ENCODE measurements at places on chromosomes 11 and 22.

DNA sequence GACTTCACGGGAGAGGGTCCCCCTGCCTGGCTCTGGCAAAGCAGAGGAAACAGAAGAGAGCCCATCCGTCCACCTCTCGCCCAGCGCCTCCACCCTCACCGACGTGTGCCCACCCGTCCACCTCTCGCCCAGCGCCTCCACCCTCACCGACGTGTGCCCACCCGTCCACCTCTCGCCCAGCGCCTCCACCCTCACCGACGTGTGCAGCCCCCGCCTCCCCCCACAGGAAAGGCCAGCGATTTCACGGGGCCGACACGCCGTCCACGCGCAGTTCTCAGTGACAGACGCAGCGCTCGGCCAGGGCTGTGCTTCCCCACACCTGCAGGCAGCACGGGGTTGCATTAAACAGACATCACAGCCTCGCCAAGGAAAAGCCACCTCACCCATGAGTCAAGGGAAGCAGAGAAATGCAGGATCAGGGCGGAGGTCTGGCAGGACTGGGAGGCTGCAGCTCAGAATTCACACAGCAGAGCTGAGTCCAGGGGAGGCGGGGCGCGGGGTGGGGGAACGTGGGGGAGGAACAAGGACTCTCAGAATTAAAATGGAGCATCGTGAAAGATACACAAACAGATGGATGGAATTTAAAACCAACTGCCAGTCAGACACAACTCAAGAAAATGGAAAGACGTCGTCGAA is 377.7 kb downstream of the BRD1 start:
- DNase-seq, result no peak

- DNase-seq, result no peak
Measured at GRCh38 chr11:125319649-125320048, 155.1 kb downstream of the PKNOX2 start.

GRCh38 chr11:66883016-66883965 is 26.4 kb downstream of the LRFN4 start:
- DNase-seq, result peak; percentile 73

DNA sequence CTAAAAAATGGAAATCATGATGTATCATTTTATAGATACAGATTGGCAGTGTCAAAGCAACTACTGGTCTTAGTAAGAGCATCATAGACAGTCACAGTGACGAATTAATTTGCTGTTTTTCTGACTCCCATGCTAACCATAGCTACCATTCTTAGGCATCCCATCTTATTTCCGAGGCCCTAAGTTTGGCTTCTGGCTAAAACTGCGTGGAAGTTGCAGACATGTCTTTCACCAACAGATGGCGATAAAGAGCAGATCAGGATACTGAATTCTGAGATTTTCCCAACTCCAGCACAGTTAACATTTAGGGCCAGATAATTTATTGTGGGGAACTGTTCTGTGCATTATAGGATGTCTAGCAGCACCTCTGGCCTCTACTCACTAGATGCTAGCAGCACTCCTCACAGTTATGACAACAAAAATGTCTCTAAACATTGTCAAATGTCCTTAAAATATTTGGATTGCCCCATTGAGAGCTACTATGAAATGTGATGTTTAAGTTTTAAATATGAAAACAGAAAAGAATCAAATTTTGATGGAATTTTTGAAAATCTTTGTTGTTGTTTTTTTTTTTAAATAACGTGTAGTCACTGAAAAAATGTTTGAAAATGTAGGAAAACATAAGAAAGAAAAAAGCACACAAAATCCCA is 16.3 kb downstream of the OR2AG2 start:
- no peak for DNase-seq

- DNase-seq, result no peak
Measured at GRCh38 chr11:69494851-69495250, 13.4 kb downstream of the LINC01488 start.

GRCh38 chr11:61959678-61960077 is 7.8 kb downstream of the FTH1 start:
- DNase-seq, result no peak

- no peak for DNase-seq
Measured at GRCh38 chr11:26105762-26106423, 226.0 kb upstream of the ANO3 start.

DNA sequence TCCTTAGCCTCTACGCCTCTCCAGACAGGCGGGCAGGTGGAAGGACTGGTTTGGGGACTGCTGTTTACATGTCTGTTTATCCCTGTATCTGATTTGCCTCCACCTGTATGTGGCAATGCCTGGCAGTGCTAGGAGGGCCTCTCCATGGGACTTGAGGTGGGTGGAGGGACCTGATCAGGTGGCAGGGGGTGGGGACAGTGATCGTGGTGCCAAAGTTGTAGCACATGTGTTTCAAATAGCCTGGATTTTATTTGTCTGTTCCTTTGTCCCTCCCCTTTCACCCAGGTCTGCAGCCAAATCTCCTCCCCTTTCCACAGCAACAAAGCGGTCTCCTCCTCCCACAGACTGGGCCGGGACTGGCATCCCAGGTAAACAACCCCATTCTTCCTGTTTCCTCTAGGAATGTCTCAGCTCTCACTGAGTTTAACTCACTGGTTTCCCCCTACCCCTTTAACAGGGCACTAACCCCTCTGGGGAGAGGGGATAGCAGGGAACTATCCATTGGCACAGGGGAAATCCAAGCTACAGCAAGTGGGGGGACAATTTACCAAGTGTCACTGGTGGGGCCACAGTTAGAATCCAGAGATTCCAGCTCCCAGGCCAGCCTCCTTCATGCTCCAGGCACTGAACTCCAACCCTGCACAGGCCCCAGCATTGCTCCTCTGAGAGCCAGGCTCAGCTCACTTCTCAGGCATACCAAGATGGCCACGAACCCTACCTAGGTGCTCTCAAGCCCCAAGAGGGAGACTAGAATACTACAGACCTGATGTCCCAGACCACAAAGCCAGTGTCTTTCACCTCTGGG is 22.9 kb upstream of the TLCD5 start:
- no peak for DNase-seq

- no peak for DNase-seq
Measured at GRCh38 chr22:41504397-41504796, 35.5 kb downstream of the ACO2 start.

DNA sequence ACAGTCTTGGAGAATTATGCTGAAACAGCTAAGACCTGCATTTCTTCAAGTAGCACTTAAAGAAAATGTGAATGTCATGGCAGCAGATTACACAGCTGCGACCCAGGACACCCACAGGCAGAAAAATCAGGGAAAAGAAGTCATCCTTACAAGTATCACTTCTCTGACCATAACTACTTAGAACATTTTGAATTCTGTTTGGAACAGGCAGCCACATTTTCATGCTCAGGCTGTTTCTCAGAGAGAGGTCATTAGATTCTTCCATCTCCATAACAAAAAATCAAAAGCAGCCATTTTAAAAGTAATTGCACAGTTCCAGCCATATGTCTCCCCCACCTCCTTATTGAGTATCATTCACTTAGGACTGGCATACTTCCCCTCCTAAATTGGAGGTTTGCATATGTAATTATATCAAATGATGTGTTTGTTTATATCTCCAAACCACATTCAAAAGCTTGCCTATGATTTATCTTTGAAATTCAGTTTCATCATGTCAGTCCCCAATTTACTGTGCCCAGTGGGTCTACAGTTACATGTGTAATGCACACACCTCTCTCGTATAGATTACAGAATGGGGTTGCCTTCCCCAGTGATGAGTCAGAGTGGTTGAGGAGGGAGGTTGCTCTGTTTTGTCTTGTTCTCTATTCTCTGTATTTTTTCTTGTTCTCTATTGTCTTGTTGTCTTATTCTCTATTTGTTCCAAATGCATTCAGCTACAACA is 276.5 kb upstream of the MTNR1B start:
- no peak for DNase-seq

- no peak for DNase-seq
Measured at GRCh38 chr22:19223617-19224016, 45.1 kb upstream of the SLC25A1 start.

GRCh38 chr22:31683181-31684105 is 21.4 kb upstream of the PISD start:
- no peak for DNase-seq

GRCh38 chr22:23915290-23915689 is 21.1 kb downstream of the MIF start:
- DNase-seq, result no peak

DNA sequence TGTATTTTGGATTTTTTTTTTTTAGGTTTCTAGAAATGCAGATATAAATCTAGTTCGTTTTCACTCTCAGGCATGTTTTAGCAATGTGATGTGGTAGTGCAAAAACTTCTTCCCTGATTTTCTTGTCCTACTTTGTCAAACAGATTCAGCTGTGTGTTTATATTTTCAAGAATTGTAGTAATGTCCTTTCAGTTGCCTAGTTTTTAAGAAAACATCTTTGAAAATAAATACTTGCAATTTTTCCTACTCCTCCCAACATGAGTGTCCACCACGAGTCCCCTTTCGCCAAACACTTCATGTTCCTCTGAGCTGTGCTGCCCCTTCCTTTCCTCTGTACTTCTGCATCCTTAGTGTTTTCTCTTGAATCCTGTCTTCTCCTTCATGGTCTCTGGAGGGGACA is 686.9 kb downstream of the NTM start:
- DNase-seq, result no peak

DNA sequence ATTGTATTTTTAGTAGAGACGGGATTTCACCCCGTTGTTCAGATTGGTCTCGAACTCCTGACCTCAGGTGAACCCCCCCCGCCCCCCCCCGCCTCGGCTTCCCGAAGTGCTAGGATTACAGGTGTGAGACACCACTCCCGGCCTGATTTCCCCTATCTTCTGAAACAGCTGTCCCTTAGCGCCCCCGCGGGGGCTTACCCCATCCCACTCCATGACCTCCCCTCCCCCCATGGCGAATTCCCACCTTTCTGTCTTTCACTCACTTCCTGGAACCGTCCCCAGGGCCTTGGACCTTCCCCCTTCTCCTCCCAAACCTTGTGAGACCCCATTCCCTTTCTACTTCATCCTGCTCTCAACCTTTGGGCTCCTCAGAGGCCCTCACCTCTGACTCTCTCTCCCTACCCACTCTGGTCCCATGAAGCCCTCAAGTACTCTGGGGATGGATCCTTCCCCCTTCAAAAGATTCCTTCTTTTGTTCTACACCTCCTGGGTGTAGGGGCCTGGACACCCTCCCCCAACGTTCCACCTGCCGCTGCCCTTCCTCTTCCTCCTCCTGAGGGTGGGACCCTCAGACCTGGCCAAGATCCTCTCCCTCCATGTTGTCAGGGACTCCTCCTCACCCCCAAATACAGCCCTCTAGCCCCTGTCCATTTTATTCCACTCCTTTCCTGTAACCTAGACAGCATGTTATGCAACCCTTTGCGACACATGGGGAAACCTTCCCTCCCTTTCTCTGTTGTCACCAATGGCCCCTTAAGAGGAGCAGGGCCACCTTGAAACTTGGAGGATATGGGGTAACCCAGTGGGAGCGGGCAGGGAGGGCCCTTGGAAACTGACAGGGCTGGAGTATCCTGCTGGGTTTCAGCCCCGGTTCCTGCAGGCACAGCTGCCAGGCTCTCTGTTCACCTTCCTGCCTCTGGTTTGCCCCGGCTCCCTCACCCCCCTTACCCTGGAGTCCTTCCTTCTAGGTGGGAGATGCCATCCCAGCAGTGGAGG is 1.1 kb downstream of the PRDX5 start:
- DNase-seq, result no peak

DNA sequence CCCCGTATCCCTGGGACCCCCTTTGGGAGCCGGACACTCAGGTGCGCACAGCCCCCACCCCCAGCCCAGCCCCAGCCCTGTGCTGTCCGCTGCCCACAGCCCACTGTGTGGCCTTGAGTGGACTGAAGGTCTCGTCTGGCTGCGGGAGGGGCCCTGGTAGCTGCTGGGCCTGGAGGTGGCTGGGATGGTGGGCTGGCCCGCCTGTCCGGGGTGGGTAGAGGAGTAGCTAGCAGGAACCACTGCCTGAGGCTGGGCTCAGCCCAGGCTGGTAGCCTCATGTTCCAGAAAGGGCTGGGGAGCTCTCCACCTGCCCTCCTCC is 4.6 kb upstream of the MUC6 start:
- no peak for DNase-seq

GRCh38 chr11:73637012-73637411 is 9.4 kb upstream of the PLEKHB1 start:
- no peak for DNase-seq

- peak; percentile 59 for DNase-seq
Measured at GRCh38 chr11:86955361-86956120, at the start of gene FZD4. Gene FZD4 (minus strand): TSS chr11:86955395. CDS start chr11:86955085, 310 bp downstream.
